Mammary epithelial cell (primary cell): ENCODE measurements at places on chromosomes 7 and 10.

- no peak for DNase-seq
Measured at GRCh38 chr7:57425239-57425944, 24.6 kb upstream of the ZNF716 start.

DNA sequence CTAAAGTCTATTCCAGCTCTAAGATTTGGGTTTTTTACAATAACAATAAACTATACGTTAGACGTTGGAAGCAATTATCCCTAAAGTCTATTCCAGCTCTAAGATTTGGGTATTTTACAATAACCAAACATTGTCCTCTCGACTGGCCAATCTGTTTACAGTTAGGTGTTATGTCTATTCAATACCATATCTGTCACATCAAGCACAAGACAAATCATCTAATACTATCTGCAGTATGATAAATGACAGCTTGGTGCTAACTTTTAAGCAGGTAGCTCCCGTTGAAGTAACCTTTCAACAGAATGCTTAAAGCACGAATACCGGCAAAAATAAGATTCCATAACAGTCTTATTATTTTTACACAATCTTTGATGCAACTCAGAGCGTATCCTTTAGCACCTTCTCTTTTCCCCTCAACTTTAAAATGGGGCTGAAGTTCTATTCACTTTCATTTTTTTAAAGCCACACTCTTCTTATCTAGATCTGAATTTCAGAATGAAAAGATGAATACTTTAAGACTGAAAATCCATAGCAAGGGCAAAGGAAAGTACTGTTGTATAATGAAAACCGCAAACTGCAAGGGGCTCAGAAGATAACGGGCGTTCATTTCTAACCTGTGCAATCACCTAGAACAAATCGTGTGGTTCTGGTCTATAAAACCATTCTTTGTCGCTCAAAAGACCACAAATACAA, 925 bp downstream of the H2AZ2 start:
- no peak for DNase-seq

DNA sequence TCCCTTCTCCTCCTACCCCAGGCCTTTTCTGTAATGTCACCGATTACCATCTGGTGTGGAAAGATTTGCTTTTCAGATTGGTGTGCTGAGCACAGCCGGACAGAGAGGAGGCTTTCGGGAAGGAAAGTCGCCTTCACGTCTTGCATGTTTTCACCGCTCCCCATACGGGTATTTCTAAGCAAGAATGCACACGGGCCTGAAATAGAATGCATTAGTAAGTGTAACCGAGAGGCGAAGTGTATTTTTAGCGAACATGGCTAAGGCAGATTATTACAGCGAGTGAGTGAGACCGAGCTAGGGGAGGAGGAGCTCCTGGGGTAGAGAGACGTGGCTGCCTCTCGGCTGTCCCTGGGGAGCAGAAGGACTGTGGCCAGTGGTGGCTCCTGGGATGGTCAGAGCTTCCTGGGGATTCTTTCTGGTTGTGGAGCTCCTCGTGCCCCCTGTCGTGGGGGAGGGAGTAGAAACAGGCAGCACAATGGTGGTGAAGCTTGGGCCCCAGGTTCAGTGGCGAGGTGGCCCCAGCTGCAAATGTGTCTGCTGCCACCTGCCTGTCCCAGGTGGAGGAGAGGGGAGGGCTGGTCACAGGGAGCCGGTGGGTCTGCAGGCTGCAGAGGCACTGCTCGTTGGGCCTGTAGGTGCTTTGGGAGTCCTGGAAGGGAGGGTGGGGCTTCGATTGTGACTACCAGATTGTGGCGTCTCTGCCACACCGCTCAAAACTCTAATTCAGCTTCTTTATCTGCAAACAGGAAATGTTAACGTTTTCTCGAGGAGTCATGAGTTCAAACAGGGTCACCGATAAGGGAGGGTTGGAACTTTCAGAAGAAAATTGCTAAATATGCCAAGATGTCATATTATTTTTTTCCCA, 135.8 kb downstream of the CAMK1D start:
- DNase-seq: no peak

GRCh38 chr10:78336402-78336791, 302.7 kb downstream of the RPS24 start:
- no peak for DNase-seq

DNA sequence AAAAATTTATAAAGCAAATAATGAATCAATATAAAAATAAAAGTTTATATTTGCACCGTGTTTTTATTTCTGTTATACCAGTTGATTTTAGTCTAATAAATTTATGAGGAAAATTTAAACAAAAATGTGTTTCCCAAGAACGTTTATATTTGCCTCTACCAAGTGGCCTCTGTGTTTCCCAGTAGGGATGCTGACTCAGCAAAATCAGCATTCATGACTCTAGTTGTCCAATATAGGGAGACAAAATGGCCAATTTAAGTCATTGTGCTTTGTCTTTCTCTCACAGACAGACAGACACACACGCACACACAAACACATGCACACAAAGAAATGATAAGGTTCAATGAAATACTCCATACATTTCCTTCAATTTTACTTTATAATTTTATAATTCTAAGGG, 942.5 kb upstream of the ZWINT start:
- no peak for DNase-seq

- DNase-seq: no peak
Measured at GRCh38 chr7:156470399-156471320, 169.9 kb upstream of the RNF32 start.

DNA sequence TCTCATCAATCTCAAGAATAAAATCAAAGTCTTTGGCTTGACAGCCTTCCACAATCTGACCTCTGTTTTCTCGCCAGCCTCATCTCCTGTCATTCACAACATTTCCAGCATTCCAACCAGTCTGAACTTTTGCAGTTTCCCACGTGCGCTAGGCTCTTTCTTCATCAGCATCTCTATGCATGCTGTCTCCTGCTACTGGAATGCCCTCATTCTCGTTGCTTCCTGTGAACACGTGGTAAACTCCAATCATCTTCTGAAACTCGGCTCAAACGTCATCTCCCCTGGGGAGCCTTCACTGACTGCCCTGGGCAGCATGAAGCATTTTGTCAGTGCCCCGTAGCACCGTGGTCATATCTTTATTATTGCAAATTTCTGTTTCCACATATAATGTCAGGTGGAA, 12.2 kb upstream of the RSBN1L start:
- peak; percentile 56 for DNase-seq

GRCh38 chr7:26127411-26127810, 24.6 kb upstream of the NFE2L3 start:
- no peak for DNase-seq

DNA sequence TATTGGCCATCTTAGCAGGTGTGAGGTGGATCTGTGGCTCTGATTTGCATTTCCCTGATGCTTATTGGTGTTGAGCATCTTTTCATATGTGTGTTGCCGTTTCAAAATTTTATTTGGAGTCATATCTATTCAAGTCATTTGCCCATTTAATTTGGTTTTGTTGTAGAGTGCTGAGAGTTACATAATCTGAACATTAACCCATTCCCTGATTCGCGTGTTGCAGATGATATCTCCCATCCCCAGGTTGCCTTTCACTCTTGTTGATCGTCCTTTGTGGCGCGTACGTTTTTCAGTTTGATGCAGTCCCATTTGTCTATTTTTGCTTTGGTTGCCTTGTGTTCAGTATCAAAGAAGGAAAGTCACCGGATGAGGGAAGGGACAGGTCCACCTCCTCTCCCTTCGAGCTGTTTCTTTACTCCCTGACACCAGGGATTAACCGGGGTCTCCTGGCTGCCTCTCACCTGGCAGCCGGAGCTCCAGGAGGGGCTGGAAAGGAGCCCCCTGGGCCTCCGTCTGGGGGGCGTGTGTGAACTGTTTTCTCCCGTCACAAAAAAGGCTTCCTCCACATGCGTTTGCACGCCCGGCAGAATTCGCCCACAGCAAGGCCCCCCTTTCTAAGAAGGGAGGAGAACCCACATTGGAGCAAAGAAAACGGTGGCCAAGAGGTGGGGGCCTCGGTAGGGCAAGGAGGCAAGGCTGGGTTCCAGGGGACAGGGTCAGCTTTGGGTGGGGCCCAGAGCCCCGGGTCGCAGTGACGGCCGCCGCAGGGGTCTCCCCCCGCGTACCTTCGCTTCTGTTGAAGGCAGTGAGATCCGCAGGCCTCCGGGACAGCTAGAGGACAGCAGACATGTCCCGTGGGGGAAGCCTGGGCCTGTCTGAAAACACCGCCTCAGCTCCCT, 8.3 kb downstream of the MNX1 start:
- DNase-seq: no peak

DNA sequence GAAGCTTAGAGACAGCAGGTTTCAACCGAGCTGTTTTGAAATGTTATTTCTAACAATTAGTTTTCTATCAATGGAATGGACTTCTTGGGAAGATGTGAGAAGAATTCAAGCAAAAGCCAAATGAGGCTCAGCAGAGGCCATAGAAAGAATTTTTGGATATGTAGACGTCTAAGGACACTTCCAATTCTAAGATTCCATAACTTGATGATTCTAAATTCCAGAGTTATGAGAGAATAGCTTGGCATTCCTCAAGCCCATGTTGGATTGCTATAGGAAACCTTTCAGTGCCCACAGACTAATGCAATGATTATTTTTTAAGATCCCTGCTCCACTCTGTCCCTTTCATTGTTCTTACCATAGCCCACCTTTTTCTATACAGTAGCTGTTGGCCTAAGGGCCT, 77.2 kb upstream of the PALS2 start:
- no peak for DNase-seq
